ENCODE measurements at places on chromosomes 6 and 20.

DNA sequence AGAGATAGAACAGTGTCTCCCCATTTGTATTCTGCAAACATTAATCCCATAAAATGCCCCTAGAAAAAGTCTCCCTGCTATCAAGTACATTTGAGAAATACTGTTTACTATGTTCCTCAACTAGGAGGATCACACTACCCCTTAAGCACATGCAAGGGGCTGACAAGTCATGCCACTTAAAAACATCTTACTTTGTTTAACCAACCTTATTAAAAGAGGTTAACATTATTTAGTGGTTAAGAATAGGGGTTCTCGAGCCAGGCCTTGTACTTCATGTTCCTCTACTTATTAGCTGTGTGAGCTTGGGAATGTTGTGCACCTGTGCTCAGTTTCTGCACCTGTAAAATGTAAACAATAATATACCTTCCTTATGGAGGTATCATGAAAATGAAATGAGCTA, 113.7 kb downstream of the UBE3D start:
- no peak for DNase-seq

GRCh38 chr6:30077218-30077617, 1.6 kb upstream of the RNF39 start:
- no peak for DNase-seq

GRCh38 chr20:51542571-51543421, at the start of gene NFATC2:
NFATC2 (minus strand) TSS chr20:51542719; CDS start chr20:51542499, 220 bp downstream.
- no peak for DNase-seq

DNA sequence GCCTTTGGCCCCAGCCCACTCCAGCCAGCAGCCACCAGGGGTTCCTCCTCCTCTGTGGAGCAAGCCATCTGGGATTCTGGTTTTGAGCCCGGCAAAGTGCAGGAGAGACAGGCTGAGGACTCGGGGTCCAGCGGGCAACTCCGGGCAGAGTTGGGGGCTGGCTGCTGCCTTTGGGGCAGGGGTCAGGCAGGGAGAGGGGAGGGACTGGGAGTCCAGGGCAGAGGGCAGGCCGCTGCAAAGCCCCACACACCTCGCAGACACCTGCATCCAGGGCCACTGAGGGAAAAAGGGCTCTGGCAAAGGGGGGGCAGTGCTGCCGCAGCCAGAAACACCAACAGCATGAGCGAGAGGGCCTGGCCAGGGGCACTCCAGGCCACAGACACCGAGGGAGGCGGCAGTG, 8.8 kb downstream of the BIRC7 start:
- DNase-seq, result no peak

- DNase-seq, result no peak
Observed at GRCh38 chr20:1779567-1779966, 115.6 kb upstream of the SIRPA start.

- no peak for DNase-seq
Observed at GRCh38 chr6:28960846-28961500, 37.2 kb upstream of the TRIM27 start.

DNA sequence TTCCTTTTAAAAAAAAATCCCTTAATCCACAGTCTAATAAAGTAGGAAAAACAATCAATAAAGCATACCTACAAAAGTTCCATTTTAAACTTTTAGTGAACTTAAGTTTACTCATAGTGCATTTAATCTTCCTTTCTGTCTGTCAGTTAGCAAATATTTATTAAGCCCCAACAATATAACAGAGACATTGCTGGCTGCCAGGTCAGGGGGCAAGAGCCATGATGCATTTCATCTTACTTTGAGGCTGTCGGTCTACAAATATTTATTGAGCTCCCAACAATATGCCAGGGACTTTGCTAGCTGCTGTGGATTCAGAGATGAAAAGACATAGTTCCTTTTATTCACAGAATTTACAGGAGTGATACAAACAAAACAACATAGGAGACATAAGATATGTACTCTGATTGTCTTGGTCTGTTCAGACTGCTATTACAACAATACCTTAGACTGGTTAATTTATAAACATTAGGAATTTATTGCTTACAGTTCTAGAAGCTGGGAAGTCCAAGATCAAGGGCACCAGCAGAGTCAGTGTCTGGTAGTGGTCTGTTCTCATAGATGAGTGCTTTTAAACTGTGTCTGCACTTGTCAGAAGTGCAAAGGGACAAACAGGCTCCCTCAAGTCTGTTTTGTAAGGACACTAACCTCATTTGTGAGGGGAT, 118.6 kb downstream of the PLCB1 start:
- no peak for DNase-seq

- DNase-seq, result no peak
Observed at GRCh38 chr20:17534077-17534476, 2.9 kb upstream of the BFSP1 start.

GRCh38 chr6:45480752-45481415, 103.2 kb upstream of the SUPT3H start:
- DNase-seq, result peak; percentile 55

DNA sequence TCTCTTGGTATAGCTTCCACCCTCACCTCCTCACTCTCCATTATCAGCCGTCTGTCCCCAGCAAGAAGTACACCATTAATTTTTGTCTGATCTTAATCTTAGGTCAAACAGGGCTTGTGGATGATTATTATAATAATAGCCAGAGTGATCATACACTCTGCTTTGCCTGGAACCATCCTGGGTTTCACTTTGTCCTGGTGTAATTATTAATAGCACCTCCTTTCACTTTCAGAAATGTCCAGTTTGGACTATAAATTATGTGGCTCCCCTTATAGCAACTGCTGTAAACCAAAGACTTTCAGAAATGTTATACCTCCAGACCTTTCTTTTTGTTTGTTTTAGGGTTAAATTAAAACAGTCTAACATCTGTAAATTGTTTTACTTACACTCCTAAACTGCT, 951 bp upstream of the TRIM31 start:
- DNase-seq, result no peak

DNA sequence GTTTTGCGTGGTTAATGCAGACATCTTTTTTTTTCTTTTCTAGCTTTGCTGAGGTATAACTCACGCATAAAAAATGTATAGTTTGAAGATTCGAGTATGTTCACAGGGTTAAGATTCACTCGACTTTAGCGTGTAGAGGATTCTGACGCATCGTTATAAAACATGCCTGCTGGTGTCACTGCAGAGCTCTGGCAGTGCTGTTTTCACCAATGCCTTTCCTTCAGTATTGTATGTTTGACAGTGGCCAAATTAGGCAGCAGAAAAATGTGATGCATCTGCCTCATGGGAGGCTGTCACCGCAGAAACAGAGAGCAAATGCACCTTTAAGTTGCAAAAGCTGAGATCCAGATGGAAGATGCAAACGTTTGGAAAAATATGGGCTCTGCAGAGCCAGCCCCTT, 18.0 kb upstream of the SIRPB2 start:
- peak; percentile 11 for DNase-seq

DNA sequence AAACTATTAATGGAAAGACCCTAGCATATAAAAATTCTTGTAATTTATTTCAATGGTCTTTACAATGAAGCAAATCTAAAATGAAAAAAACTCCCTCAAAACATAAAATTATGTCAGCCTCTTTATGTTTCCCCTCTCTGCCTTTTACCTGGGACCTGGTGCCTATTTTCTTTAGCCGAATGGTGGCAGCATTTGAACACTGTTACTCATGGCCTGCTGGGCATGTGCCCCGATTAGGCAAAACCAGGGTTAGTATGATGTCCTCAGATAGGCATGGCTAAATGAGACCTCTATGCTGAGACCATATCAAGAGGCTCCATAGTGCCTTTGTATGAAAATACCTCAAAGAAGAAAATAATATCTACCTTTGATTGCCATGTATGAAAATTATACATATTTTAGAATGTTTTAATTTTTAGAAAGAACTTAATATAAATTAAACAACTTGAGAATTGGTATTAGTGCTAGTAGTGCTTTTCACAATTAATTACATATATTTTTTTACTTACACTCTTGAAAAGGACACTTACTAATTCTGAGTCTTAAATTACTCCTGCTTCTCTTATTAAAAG, 22.5 kb upstream of the C6orf58 start:
- peak; percentile 52 for DNase-seq

- no peak for DNase-seq
Observed at GRCh38 chr20:25273046-25273445, 25.2 kb downstream of the PYGB start.

DNA sequence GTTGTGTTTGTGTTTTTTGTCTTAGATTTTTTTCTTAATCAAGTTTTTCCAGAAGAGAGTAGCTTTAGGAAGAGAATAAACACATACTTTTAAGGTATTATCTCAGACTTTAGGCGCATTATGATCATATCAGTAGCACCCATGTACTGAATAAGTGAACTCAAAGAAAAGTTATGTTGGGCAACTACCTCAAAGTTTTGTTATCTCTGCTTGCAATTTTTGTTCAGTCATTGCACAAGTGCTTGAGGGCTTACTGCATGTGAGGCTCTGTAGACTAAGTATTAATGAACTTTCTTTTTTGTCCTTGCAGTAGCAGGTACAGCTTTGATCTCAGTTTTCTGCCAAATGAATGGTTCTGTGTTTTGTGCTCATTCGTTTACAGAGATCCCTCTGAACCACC, 189.0 kb downstream of the SLC16A10 start:
- DNase-seq, result no peak

DNA sequence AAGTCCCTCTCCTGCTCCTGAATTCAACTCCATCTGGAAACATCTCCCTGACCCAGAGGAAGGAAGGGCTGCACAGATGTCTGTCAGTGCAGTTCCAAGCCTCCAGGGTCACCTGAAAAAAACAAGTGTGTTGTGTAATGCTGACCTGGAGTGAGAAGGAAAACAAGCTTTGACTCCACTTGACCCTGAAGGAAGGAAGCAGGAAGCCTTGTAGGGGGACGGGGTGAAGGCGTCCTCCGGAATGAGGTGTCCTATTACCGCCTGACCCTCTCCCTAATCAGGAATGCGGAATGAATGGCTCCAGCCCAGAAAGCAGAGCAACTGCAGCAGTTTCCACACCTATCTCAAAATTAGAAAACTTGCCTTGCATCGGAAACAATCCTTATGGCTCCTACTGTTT, 13.9 kb upstream of the ADGRF5 start:
- DNase-seq, result no peak

DNA sequence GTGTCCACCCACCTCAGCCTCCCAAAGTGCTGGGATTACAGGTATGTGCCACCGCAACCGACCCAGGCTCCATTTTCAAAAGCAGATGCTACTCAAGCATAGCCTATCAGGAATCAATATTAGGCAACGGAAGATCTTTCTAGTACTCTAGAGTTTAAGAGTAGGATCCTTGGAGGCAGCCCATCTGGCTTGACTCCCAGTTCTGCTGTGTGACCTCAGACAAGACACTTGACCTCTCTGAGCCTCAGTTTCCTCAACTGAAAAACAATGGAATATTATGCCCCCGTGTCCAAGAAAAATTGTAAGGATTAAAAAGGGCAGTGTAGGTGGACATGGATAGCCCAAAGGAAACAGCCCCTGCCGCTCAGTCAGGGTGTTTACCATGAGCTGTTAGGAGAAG, 14.5 kb downstream of the ADA start:
- DNase-seq, result no peak

DNA sequence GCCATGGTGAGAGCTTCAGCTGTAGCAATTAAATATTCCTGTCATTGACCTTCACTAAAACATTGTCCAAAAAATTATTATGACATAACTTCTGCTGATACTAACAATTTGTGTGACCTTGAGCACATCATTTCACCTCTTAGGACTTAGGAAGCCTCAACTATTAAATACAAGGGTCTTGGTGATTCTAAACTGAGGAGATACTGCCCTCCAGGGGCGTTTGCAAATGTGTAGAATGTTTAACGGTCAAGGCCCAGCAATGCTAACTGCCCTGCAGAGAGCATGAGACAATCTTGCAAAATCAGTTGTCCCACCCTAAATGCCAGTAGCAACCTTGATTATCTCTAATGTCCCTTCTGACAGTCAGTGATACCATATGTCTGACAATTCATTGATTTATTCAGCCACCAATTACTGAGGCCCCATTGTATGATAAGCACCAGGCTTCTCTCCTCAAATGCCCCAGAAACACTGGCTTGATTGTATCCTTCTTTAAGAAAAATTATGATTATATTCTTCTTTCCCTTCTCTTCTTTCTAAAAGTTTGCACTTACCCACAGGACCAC, 284.1 kb upstream of the PLN start:
- no peak for DNase-seq

GRCh38 chr20:60036746-60037499, 78.7 kb downstream of the CDH26 start:
- peak; percentile 75 for DNase-seq

GRCh38 chr6:39100358-39100757, 14.6 kb downstream of the SAYSD1 start:
- no peak for DNase-seq

DNA sequence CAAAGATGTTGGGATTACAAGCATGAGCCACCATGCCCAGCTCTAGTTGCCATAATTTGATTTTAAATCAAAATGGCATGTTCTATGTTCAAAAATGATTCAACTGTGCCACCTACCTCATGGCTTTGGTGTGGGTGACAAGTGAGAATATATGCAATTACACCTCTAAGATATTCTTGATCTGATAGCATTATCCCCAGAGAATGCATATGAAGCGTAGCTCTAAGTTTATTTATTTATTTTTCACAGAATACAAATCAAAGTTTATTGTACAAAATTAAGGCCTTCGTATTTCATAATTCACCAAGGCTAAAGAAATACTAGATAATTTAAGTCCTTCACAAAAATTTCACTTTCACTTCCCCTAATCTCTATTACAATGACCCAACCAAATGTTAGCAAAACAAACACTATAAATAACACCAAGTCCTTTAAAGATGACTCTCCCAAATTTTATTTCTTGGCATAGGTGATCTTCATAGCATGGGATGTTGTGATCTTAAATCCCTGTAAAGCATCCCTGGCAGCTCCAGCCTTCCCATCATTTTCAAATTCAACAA, 205.9 kb upstream of the TAB2 start:
- DNase-seq, result no peak

DNA sequence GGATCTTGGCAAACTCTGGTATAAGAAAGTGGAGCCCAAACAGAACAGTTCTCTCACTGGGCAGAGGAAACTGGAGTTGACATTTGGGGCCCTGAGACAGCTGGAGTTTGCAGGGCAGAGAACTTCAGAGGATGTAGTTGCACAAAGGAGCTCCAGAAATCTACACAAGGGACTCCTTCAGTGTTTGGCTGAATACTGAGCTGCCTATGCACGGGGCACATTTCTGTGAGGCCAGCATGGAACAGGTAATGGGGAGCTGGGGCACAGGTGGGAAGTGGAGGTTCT, 169.3 kb downstream of the ANKRD60 start:
- DNase-seq, result no peak

GRCh38 chr6:37866590-37867507, 47.3 kb downstream of the ZFAND3 start:
- peak; percentile 28 for DNase-seq

- DNase-seq, result no peak
Observed at GRCh38 chr6:139390447-139390846, 16.0 kb upstream of the CITED2 start.

DNA sequence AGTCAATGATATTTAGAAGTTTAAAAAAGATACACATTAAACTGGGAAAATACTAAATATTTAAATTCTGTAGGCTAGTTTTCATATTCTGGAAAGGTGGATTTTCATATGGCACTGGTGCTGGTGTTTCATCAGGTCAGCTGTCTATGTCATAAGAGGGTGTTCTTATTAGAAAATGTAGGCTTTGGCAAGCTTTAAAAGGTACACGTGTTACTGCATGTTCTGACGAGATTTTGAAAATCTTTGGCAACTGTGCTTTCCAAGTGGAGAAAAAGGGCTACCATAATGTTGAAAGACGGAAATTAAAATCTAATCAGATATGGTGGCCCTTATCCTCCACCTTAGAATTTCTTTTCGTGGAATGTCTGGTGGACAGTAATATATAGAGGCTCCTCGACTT, 30.0 kb downstream of the SLC22A3 start:
- no peak for DNase-seq

GRCh38 chr20:11111191-11111590, 437.4 kb upstream of the JAG1 start:
- peak; percentile 43 for DNase-seq
